ENCODE measurements at places on chromosomes 2 and 18. TPM values are rescaled to one million over a fixed set of nuclear protein-coding genes. Genes with fewer than 3 reads are reported as not detected.

- DNase-seq: peak; percentile 62
- no peak overlapping the region for H3K4me3 ChIP-seq
- no peaks in the 10 kb centered on the region for H3K36me3 ChIP-seq
These were observed 53.6 kb upstream of the SLC14A1 start for GRCh38 chr18:45670281-45670962.

DNA sequence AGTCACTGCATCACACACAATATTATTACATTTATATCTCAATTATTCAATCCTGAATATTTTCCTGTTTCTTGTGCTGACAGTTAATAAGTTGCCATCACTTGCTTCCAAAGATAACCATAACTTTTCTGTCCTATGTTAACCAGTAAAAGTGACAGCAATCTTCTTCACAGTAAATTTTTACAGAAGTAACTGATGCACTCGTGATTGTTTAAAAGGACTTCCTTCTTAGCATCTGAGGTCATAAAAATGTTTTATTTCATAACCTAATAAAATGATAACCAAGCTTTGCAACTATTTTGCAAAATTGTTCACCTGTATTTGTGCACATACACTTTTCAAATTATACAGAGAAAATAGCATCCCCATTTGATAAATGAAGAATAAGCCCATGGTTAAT lies 20.6 kb upstream of the ANKRD62 start:
- H3K4me3 ChIP-seq: no peak overlapping the region
- no peak for DNase-seq
- no peaks in the 10 kb centered on the region for H3K4me1 ChIP-seq
- peaks cover 10% of the 10 kb centered on the region for H3K27me3 ChIP-seq
- H3K27ac ChIP-seq: no peak overlapping the region

DNA sequence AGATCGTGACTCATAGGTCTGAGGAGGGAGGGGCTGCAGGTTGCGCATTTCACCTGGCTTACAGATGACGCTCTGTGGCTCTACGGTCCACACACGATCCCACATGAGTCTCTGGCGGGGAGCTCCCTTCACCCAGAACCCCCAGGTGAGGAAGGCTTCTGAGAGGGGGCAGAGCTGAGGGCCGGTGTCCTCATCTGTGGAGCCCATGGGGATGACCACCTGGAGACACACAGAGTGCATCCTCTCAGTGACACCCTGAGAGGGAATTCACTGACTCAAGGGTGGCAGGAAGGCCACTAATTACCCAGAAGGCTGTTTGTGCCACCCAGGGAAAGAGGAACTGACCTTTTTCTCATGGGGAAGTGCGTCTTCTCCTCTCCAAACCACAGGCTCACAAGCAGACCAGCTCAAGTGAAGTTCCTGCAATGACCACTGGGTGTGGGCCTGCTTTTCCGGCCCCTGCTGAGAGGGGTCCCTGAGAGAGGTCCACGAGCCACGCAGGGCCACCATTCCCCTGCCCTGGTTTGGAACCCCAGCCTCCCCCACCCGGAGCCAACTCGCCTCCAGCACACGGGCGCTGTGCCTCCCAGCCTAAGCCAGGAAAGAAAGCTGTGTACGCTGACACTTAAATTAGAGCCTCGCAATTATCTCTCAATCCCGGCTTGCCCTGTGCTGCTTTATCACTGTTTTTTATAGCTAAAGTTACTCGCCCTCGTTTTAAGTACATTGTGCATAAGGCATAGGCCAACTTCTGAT lies 114.1 kb downstream of the BCL11A start:
- peaks cover 7% of the 10 kb centered on the region for H3K27me3 ChIP-seq
- no peak overlapping the region for H3K27ac ChIP-seq
- H3K36me3 ChIP-seq: no peaks in the 10 kb centered on the region
- H3K4me1 ChIP-seq: peaks cover 6% of the 10 kb centered on the region
- no peak for DNase-seq

- peak overlapping the region; percentile 7 for H3K4me3 ChIP-seq
- H3K27me3 ChIP-seq: no peaks in the 10 kb centered on the region
- H3K27ac ChIP-seq: no peak overlapping the region
- DNase-seq: no peak
- H3K36me3 ChIP-seq: peaks cover 33% of the 10 kb centered on the region
These were observed 49.1 kb downstream of the ZNF638 start for GRCh38 chr2:71380665-71381064.

Gene FBXO15
- 0.97 TPM for total RNA-seq

Gene INHBB
- 0.34 TPM for total RNA-seq

GRCh38 chr2:227515742-227516141 lies 43.8 kb downstream of the AGFG1 start:
- H3K4me3 ChIP-seq: no peak overlapping the region
- no peak for DNase-seq
- peaks cover 5% of the 10 kb centered on the region for H3K36me3 ChIP-seq
- no peaks in the 10 kb centered on the region for H3K27me3 ChIP-seq

- peaks cover 2% of the 10 kb centered on the region for H3K27me3 ChIP-seq
- H3K4me3 ChIP-seq: no peak overlapping the region
- no peak for DNase-seq
- no peaks in the 10 kb centered on the region for H3K36me3 ChIP-seq
- no peak overlapping the region for H3K27ac ChIP-seq
These were observed 535.5 kb downstream of the TNS1 start for GRCh38 chr2:217467331-217467730.

GRCh38 chr18:49898421-49898820 lies 85.1 kb upstream of the ACAA2 start:
- H3K36me3 ChIP-seq: no peaks in the 10 kb centered on the region
- no peak overlapping the region for H3K27ac ChIP-seq
- H3K4me1 ChIP-seq: no peaks in the 10 kb centered on the region

DNA sequence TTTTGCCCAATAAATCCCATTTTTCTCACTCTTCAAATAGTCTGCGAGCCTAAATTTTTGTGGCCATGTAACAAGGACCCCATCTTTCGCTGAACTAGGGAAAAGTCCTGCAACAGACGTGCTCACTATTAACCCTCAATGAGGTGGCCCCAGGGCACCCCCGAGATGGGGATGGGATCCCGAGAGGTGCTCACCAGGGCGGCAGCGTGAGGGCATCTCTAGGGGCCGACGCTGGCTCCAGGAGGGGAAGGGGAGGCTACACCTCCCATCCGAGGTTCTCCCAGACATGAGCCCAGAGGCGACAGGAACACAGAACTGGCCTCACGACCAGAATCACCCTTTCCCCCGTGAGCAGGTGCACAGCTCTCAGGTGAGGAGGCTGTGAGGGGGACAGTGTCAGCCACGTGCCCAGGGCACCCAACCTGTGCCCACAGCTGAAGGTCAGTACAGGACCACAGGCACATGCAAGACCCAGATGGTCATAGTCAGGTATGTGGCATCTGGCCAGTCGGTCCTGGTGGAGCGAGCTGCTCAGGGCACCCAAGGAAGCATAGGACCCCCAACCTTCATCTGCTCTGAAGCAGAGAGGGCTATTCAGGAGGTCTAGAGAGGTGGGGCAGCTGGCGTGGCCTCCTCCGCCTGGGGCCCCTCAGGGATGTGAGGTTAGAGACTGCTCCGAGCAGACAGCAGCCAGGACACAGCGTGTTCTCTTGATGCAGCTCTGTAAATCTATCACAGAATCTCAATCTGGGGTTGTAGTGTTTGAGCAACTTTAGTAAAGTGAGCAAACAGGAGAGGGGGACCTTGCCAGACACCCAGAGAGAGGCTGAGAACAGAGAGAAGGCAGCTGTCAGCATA lies 62.8 kb downstream of the PXDN start:
- H3K4me3 ChIP-seq: no peak overlapping the region
- peaks cover 3% of the 10 kb centered on the region for H3K27me3 ChIP-seq
- peak overlapping the region; percentile 21 for H3K27ac ChIP-seq
- DNase-seq: no peak
- peaks cover 24% of the 10 kb centered on the region for H3K36me3 ChIP-seq
- peaks cover 29% of the 10 kb centered on the region for H3K4me1 ChIP-seq

DNA sequence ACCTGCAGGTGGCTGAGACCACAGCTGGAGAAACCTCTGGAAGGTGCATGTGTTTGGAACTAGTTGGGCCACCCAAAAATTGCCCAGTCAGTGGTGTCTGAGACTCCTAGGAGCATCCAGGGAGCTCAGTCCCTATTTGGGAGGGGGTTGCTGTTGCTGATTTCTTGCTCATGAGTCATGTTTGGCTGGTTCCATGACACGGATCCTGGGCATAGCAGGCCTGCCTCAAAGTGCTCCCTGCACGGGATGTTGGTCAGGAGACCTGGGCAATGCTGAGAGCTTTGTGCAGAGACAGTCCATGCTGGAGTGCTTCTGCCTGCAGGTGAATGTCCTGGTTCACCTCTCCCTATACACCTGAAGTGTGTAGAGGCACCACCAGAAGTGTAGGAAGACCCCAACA lies 194.2 kb downstream of the GLI2 start:
- peaks cover 56% of the 10 kb centered on the region for H3K36me3 ChIP-seq
- DNase-seq: peak; percentile 59
- no peaks in the 10 kb centered on the region for H3K4me1 ChIP-seq
- H3K27me3 ChIP-seq: peaks cover 16% of the 10 kb centered on the region

DNA sequence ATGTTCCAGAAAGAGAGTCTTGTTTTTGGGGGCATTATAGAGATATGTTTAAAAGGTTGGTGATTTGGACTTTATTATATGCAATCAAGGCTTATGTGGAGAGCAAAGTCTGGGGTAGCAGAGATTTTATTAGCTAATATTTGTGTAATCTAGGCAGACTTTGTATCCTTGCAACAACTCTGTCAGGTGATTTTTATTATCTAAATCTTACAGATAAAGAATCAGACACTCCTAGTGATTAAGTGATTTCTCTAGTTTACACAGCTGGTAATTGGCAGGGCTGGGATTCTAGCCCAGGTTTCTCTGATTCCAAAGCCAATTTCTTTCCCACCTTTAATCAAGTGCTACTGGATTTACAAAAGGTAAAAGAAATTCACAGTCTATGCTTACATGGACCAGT lies 33.3 kb upstream of the NCK2 start:
- H3K4me3 ChIP-seq: no peak overlapping the region
- no peak for DNase-seq
- H3K4me1 ChIP-seq: peaks cover 13% of the 10 kb centered on the region
- no peaks in the 10 kb centered on the region for H3K36me3 ChIP-seq

- peaks cover 26% of the 10 kb centered on the region for H3K27me3 ChIP-seq
- no peak overlapping the region for H3K27ac ChIP-seq
- no peak for DNase-seq
- H3K36me3 ChIP-seq: no peaks in the 10 kb centered on the region
- H3K4me1 ChIP-seq: peaks cover 13% of the 10 kb centered on the region
- no peak overlapping the region for H3K4me3 ChIP-seq
These were observed 49.5 kb upstream of the ACAA2 start for GRCh38 chr18:49862656-49863385.

GRCh38 chr2:3642521-3643215 lies 15.3 kb upstream of the ALLC start:
- peaks cover 19% of the 10 kb centered on the region for H3K27me3 ChIP-seq
- H3K36me3 ChIP-seq: no peaks in the 10 kb centered on the region
- no peaks in the 10 kb centered on the region for H3K4me1 ChIP-seq
- no peak overlapping the region for H3K4me3 ChIP-seq

Gene UGT1A4
- not detected for total RNA-seq

- no peak overlapping the region for H3K4me3 ChIP-seq
- peaks cover 5% of the 10 kb centered on the region for H3K27me3 ChIP-seq
- peaks cover 38% of the 10 kb centered on the region for H3K4me1 ChIP-seq
- DNase-seq: no peak
- H3K27ac ChIP-seq: no peak overlapping the region
- no peaks in the 10 kb centered on the region for H3K36me3 ChIP-seq
These were observed 395.5 kb downstream of the ALK start for GRCh38 chr2:29525921-29526320.

Gene RAPGEF4
- total RNA-seq: not detected

Gene QPCT
- 5.0 TPM for total RNA-seq

GRCh38 chr2:239496700-239497099 lies 95.9 kb upstream of the HDAC4 start:
- H3K4me3 ChIP-seq: no peak overlapping the region
- no peaks in the 10 kb centered on the region for H3K36me3 ChIP-seq
- H3K27me3 ChIP-seq: peaks cover 3% of the 10 kb centered on the region
- no peaks in the 10 kb centered on the region for H3K4me1 ChIP-seq

GRCh38 chr2:241130316-241130715 lies 19.0 kb downstream of the PASK start:
- no peaks in the 10 kb centered on the region for H3K36me3 ChIP-seq
- H3K4me1 ChIP-seq: no peaks in the 10 kb centered on the region
- no peak overlapping the region for H3K4me3 ChIP-seq
- DNase-seq: no peak
- H3K27ac ChIP-seq: no peak overlapping the region

Gene CDC42EP3
- total RNA-seq: 187 TPM

GRCh38 chr2:50529600-50530218 lies 502.2 kb downstream of the NRXN1 start:
- H3K27me3 ChIP-seq: no peaks in the 10 kb centered on the region
- H3K27ac ChIP-seq: no peak overlapping the region
- H3K4me3 ChIP-seq: no peak overlapping the region
- DNase-seq: peak; percentile 49
- no peaks in the 10 kb centered on the region for H3K4me1 ChIP-seq

- no peak for DNase-seq
- H3K36me3 ChIP-seq: no peaks in the 10 kb centered on the region
- peaks cover 15% of the 10 kb centered on the region for H3K27me3 ChIP-seq
These were observed 50.8 kb upstream of the TMEM87B start for GRCh38 chr2:112004253-112004645.

DNA sequence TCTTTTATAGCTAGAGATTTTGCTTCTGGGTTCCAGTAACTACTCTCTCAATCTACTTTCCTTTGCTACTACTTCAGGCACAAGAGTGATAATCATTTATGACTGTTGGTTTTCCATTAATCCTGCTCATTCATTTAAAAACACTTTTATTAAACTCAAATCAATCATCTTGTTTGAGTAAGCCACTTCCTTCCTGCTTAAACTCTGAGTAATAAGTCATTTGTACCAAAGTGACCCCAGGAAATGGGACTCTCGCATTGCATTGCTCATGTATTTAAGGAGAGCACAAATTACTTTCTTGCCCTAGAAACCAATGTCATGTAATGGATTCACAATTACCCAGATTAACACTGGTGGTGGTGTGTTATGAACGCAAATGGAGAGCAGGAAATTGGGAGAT lies 270.7 kb upstream of the HNMT start:
- H3K27ac ChIP-seq: no peak overlapping the region
- H3K36me3 ChIP-seq: no peaks in the 10 kb centered on the region
- no peak overlapping the region for H3K4me3 ChIP-seq
- no peaks in the 10 kb centered on the region for H3K27me3 ChIP-seq

- no peaks in the 10 kb centered on the region for H3K27me3 ChIP-seq
- H3K36me3 ChIP-seq: no peaks in the 10 kb centered on the region
- H3K4me1 ChIP-seq: no peaks in the 10 kb centered on the region
- DNase-seq: no peak
These were observed 841.6 kb upstream of the SLC39A10 start for GRCh38 chr2:194815475-194815874.

DNA sequence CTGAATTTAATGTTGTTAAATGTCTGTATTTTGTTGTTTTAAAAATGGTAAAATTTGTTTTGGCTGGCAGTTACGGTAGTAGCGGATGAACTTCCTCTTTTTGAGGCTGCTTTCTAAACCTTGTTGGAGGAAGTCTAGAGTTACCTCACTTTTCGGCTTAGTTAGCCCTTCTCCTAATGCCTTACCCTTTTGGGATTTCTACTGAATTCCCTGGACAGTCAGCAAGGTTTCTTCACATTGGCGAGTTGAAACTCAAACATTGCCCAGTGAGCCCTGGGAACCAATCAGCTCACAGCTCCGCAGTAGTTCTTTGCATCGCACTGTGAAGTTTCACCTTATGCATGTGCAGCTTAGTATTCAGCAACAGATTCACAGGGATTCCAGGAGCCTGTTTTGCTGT lies 55.2 kb downstream of the TMEM247 start:
- H3K36me3 ChIP-seq: peaks cover 5% of the 10 kb centered on the region
- H3K4me1 ChIP-seq: peaks cover 16% of the 10 kb centered on the region
- peaks cover 2% of the 10 kb centered on the region for H3K27me3 ChIP-seq
- DNase-seq: no peak
- H3K27ac ChIP-seq: no peak overlapping the region

Gene LGALSL
- total RNA-seq: 0.70 TPM

Gene TOGARAM2
- not detected for total RNA-seq

Gene KIAA2012
- 0.26 TPM for total RNA-seq

Gene CHAC2
- 8.7 TPM for total RNA-seq

Measured in HFFc6 (cell line).